ENCODE measurements at places on chromosomes 7 and 10.

- DNase-seq: no peak
These were observed 381.9 kb upstream of the SEMA3C start for GRCh38 chr7:81300753-81301152.

DNA sequence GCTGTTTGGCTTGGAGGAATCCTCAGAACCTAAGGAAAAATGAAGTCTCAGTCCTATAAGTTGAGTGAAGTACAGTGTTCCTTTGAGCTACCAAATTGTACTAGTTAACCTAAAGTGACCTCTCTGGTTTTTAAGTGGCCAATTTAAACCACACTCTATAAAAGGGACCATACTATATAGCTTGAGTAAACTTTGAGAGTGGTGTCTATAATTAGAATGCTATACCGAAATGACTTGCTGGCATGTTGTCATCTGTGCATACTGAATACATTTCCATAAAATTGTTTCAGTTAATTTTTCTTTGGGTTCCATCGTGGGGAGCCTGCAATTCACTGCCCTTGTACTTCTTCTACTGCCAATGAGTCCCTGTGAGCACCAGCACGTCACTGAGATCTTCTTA, 151.1 kb downstream of the DKK1 start:
- no peak for DNase-seq

DNA sequence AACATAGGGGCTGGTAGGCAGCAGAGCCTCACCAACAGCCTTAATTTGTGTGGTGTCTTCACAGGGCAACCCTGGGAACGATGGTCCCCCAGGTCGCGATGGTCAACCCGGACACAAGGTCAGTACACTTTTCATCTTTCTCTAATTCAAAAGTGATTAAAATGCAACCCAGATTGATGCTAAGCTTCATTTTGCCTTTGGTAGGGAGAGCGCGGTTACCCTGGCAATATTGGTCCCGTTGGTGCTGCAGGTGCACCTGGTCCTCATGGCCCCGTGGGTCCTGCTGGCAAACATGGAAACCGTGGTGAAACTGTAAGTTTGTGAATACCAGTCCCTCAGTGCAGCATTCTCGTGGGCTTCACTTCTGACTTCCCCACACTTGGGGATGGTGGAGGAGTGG, 30.9 kb downstream of the COL1A2 start:
- no peak for DNase-seq

GRCh38 chr7:45511721-45512597, 62.2 kb upstream of the ADCY1 start:
- no peak for DNase-seq

DNA sequence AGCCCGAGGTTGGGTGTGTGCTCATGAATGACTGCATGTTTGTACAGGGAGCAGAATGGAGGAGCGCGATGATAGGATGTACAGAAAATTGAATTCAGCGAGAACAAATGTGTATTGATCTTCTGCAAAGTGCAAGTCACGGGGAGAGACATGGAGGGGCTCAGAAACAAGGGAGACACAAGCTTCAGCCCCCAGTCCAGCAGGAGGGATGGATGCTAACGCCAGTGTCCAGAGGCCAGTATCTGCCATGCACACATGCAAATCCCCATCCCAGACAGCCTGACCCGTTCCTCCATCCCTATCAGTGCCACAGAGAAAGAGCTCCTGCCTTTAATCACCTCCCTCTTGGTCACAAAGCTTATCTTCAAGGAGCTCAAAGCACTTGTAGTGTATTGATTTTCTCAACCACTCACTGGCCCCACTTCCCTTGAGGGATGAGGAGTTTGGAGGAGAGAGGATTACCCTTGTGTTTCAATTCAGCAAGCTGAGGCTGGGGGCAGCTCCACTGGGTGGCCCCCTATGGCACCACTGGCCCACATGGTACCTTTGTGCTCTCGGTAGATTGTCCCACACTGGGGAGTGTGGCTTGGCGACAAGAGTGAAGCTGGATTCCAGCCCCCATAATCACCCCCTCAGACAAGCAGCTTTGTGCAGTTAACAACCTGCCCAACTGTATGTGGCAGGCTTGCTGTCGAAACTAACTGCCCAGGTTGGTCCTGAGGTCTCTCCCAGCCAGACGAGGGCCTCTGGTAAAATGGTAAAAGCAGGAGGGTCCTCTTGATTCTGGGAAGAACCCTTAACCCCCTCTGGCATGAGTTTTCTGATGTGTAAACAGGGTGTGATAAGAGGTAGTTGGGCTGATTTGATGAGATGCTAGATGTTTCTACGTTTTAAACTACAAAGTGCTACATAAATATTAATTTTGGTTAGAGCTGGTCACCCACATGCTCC, 151.6 kb upstream of the UNC5B start:
- no peak for DNase-seq
